ENCODE measurements at places on chromosomes 4 and X.

DNA sequence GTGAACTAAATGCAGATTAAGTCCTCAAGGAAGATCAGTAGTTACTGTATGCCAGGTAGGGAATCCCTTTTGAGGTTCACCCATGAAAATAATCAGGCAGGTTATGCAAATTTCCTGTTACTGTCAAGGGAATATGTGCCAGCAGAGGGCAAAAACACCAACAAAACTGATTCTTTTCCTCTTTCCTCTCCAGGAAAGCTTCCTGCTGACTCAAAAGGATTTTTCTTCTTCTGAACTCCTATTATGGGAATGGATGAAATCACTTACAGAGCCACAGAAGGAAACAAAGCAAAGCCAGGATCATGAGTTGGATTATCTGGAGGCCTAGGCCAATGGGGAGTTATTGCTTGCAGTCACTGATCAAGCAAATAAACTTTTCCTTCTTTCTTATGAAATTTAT is 49.7 kb downstream of the TMPRSS11F start:
- DNase-seq, result no peak

- no peak for DNase-seq
Measured at GRCh38 chrX:135424469-135424868, 2.7 kb downstream of the SMIM10L2A start.

DNA sequence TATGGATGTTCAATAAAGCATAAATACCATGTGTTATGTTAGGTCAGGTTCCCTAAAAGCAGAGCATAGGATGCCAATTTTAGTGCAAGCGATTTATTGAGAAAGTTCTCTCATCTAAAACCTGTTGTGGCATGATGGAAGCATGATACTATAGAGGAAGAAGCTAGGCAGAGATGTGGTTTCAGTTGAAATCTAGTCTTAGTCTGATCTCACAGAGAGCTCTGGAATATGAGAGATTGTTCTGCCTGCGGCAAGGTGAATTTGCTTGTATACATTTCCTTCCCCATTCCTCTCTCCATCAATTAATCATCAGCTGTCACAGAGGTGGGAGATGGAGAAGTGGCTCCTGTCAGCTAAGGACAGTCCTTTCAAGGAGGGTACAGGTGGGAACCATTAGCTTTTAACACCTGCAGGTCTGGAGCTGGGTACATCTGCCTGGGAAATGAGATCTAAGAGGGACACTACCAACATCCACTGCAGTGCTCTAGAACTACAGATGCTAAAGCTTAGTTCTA is 252.4 kb downstream of the CFAP299 start:
- no peak for DNase-seq

- no peak for DNase-seq
Measured at GRCh38 chr4:84718699-84719098, 135.8 kb downstream of the CDS1 start.

DNA sequence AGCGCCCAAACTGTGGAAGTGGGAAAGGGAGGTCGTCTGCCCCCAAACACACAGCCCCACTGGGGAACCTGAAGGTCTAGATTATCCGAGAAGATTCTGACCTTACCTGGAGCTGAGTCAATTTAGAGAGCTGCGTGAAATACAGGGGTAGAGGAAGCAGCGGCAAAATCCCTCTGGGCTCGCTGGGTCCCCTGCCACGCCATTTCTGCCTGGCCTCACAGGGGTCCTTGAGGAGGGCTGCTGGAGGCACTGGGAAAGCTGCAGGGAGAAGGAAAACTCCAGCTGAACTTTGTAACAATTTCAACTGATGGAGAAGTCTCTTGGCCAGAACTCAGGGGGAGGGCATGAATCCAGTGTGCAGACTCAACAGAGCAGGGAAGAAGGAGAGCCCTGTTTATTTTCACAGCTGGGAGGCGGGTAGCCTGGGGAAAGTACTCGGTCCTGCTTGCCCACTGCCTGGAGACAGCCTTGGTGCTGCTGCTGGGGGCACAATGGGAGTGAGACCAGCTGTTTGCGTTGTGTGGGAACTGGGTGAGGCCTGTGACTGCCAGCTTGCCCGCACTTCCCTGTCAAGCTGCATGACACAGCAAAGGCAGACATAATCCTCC is 93.2 kb upstream of the MAPK10 start:
- peak; percentile 66 for DNase-seq

Data from posterior vena cava (tissue), 2 donors.